ENCODE measurements at places on chromosomes 16 and 17. TPM values are rescaled to one million over a fixed set of nuclear protein-coding genes. Genes with fewer than 3 reads are reported as not detected.

- DNase-seq: peak; percentile 68
Measured at GRCh38 chr16:80027007-80027965, 426.7 kb upstream of the MAF start.

DNA sequence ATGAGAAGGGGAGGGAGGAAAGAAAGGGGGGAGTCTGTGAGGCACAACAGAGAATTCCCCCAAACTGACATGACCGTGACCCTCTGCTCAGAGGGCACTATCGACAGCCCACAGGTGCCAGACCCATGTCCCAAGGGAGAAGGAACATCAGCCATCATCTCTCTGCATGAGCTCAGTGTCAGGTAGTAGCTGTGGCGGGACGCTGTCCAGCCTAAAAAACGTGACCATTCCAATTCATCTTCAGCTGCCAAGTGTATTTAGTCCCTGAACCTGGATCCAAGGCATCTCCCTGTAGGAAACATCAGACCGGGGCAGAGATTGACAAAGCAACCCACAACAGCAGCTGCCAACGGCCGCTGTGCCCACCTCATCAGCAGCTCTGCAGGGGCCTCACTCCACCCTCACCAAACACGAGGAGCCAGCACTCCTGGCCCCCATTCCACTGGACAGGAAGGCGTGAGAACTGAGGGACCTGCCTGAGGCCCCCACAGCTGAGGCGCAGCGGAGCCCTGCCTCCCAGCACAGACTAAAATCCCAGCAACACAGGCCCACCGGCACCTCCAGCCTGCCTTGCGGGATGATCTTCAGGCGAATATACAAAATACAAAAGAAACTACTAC is 8.6 kb downstream of the TAF1C start:
- DNase-seq: no peak

- no peak for DNase-seq
Measured at GRCh38 chr16:27566417-27566816, 16.5 kb downstream of the KATNIP start.

The NOD2 gene
- polyA plus RNA-seq: 0.76 TPM
